ENCODE measurements at places on chromosomes 2 and 18. TPM values are rescaled to one million over a fixed set of nuclear protein-coding genes. Genes with fewer than 3 reads are reported as not detected.

DNA sequence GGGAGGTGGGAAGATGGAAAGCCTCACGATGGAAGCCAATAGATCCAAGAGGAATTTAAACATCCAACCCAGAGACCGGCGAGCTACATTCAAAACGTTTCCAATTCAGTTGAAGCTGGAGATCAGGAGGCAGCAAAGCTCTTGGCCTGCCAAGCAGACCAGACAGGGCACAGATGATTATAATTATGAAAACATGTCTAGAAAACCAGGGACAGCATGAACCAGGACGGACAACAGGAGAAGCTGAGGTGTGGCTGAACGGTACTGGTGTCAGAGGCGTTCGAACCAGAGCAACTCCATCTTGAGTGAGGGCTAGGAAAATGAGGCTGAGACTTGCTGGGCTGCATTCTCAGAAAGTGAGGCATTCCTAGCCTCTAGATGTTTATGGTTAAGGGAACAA, 102.2 kb upstream of the CCDC150 start:
- H3K27ac ChIP-seq = no peak overlapping the region
- no peaks in the 10 kb centered on the region for H3K4me1 ChIP-seq
- no peak overlapping the region for H3K4me3 ChIP-seq
- peaks cover 3% of the 10 kb centered on the region for H3K27me3 ChIP-seq

DNA sequence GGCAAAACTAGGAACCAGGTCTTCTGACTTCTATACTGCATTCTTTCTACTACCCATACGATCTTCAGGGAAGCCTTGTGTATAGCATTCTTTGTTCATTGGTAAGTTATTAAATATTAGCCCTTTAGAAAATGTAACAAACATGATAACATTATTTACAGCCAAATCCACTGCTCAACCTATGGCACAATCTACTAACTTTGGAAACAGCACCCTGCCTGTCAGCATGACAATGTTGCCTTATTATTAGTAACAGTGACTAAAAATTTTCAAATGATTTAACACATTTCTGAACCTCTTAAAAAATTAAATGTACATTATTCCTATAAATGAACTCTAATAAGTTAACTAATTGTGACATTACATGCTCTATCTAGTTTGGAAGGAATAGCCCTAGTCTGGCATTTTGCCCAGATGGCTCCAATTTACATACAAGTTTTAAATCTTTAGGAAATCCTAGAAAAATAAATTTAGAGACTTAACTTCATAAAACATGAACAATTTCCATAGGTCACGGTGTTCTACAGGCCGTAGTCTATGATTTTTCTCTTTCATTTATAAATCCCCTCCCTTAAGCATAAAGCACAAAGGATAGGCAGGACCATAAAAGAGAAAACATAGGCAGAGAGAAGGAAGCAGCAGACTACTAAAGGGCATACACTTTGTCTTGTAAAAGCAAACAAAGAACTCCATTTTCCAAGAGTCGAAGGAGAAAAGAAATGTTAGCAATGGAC, 33.7 kb downstream of the YES1 start:
- no peak overlapping the region for H3K27ac ChIP-seq
- peaks cover 5% of the 10 kb centered on the region for H3K27me3 ChIP-seq
- no peaks in the 10 kb centered on the region for H3K36me3 ChIP-seq
- H3K4me1 ChIP-seq = no peaks in the 10 kb centered on the region
- DNase-seq = no peak
- no peak overlapping the region for H3K4me3 ChIP-seq

DNA sequence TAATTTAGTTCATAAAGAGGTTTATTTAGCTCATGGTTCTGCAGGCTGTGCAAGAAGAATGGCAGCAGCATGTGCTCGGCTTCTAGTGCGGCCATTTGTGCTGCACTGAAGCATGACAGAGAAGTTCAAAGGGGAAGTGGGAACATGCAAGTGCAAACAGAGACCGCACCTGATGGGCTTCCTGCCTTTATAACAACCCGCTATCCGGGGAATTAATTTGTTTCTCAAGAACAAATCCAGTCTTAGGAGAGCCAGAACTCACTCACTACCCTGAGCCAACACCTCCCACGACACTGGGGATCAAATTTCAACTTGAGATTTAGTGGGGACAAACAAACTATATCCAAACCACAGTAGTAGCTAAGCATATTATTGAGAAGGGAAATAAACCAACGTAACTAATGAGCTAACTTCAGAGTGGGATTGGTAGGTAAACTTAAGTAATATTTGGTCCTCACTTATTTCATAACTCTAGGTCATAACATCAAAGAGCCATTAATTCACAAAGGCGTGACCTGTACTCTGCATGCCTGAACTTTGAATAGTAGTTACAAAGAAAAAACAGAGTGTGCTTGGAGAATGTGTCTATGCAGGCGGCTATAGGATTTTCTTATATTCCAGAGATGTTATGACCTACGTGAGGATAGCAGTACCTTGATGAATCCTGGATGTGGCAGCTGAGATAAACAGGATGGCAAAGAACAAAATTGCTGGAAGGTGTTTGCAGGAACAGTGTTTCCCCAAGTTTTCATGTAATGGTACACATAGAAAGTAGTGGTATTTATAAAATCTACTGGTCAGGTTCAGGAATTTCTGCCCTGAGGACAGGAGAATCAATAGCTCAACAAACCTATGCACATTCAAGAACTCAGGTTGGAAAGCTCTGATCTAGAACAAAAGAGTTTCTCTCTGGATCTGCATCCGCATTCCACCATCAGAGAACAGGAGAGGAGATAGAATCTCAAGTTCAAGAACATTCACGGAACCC, 845.9 kb upstream of the ID2 start:
- H3K27ac ChIP-seq = no peak overlapping the region
- no peak for DNase-seq
- no peaks in the 10 kb centered on the region for H3K27me3 ChIP-seq
- H3K36me3 ChIP-seq = no peaks in the 10 kb centered on the region
- peaks cover 17% of the 10 kb centered on the region for H3K4me1 ChIP-seq

- peaks cover 10% of the 10 kb centered on the region for H3K36me3 ChIP-seq
- H3K27ac ChIP-seq = peak within 1 kb of the TSS; percentile 73
- H3K4me1 ChIP-seq = peaks cover 26% of the 10 kb centered on the region
Observed at GRCh38 chr18:12307701-12308385, at the start of gene TUBB6. Gene TUBB6 (plus strand): TSS chr18:12308241. CDS start chr18:12308293, 52 bp downstream.

MOCOS gene
- 0.42 TPM for total RNA-seq
